Activated naive CD8-positive, alpha-beta T cell treated with anti-CD3 and anti-CD28 coated beads for 36 hours (primary cell): ENCODE measurements at places on chromosomes 13 and 19. TPM values are rescaled to one million over a fixed set of nuclear protein-coding genes. Genes with fewer than 3 reads are reported as not detected.

Gene EIF3K
- total RNA-seq = 321 TPM

Gene ASPDH
- not detected for total RNA-seq

Gene ZNF578
- 0.93 TPM for total RNA-seq

Gene ATP1A3
- total RNA-seq = 4.3 TPM

Gene CGB2
- not detected for total RNA-seq

Gene RNF225
- 0.82 TPM for total RNA-seq

Gene ZNF793
- 4.8 TPM for total RNA-seq

Gene FCER2
- 1.5 TPM for total RNA-seq

Gene ADAMTSL5
- 1.5 TPM for total RNA-seq

Gene KLK2
- 0.38 TPM for total RNA-seq

Gene ANKRD24
- total RNA-seq = 1.6 TPM

Gene FSD1
- 21.0 TPM for total RNA-seq

Gene KCTD4
- not detected for total RNA-seq

Gene ELOF1
- total RNA-seq = 63.8 TPM

Gene CCNE1
- total RNA-seq = 38.4 TPM

Gene WDR87
- not detected for total RNA-seq

Gene MISP
- 0.10 TPM for total RNA-seq

Gene GRK1
- not detected for total RNA-seq

Gene NCR1
- total RNA-seq = 0.43 TPM

Gene DENND1C
- total RNA-seq = 62.4 TPM

Gene CYP2F1
- total RNA-seq = not detected
